Stimulated activated CD4-positive, alpha-beta T cell treated with anti-CD3 and anti-CD28 coated beads, TNF-alpha, amount 100 ng/mL, for 1 hour (primary cell): ENCODE measurements at places on chromosomes 3 and 15.

GRCh38 chr15:95712785-95713184, 617.7 kb upstream of the NR2F2 start:
- no peak for DNase-seq

- DNase-seq = no peak
Measured at GRCh38 chr15:45523166-45523460, 558 bp upstream of the SLC30A4 start.

GRCh38 chr15:75620841-75621391, 4.6 kb downstream of the SNUPN start:
- DNase-seq = no peak

GRCh38 chr3:39013289-39013688, 38.5 kb downstream of the SCN11A start:
- no peak for DNase-seq

GRCh38 chr15:85711580-85712192, 83.0 kb downstream of the KLHL25 start:
- DNase-seq = no peak

DNA sequence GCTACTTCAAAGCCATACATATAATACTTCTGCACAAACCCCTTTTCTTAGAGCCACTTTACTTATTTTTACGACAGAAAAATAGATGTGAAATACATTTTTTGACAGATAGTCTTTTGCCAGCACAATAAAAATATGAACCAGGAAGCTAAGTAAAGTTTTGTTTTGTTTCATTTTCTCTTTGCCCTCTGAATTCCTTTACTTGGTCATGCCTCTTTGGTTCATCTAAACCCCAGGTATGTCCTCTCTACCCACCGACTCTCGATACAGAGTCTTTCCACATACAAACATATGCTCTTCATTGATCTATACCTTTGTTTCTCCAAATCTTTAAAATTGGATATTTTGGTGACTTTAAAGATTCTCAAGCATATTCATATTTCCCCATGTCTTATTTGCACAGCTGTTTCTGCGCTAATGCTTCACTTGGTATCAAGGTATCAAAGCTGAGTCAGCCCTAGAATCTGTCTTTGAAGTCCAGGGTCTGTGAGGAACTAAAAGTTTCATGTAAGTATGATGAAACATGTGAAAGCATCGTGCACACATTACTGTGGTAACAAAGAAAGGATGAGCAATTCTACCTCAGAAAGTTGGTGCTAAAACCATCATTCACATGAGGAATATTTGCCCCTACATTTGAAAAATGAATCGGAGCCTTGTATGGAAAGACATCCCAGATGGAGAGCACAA, 845.4 kb downstream of the NAALADL2 start:
- no peak for DNase-seq

DNA sequence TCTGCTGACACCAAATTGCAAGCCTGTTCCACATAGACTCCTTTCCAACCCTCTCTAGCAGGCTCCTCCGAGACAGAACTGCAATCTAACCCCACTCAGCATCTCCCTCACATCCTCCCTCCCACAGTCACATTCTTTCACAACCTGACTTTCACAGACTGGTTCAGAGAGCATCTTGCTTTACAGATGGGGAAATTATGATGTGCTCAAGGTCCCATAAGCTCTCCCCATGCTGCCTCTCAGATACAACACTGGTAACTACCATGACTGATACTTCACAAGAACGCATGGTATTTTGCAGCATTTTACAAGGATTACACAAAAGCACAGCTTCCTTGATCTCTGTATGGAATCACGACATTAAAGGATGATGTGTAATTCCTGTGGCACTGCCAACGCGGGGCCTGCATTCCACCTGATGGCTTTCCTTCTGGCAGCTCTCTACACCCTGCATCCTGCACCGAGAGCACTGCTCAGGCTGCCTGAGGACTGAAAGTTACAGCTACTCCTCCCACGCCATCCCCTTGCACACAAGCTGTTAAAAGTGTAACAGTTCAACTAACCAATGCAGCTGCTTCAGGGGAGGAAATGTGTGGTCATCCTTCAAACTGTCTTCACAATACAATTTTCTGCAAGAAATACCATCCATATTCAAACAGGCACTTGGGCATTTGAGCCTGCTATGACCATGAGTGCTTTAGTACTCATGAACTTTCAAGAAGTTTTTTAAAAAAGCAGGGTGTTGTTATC, 27.6 kb downstream of the TBC1D2B start:
- DNase-seq = no peak
